BJ (cell line): ENCODE measurements at places on chromosomes 2 and 18.

GRCh38 chr2:86000938-86001312 lies 104.8 kb downstream of the POLR1A start:
- DNase-seq: no peak

- DNase-seq: no peak
These were observed 129.8 kb upstream of the SOX11 start for GRCh38 chr2:5562426-5562825.

DNA sequence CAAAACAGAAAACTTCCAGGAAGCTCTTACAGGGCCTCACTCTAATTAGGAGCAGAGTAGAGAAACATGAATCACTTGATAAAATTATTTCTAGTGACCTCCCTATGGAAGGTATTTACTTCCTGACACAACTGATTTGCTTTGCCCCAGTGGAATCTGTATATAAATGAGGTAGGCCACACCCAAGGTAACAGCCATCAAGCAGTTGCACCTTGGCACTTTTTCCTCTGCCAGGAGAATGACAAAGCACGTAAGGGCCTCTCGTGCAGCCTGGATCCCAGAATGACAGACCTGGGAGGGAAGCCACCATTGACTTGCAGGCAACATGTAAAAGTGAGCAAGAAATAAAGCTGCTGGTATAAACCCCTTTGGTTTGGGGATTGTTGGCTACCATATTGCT lies 620.0 kb upstream of the SLC39A10 start:
- no peak for DNase-seq

DNA sequence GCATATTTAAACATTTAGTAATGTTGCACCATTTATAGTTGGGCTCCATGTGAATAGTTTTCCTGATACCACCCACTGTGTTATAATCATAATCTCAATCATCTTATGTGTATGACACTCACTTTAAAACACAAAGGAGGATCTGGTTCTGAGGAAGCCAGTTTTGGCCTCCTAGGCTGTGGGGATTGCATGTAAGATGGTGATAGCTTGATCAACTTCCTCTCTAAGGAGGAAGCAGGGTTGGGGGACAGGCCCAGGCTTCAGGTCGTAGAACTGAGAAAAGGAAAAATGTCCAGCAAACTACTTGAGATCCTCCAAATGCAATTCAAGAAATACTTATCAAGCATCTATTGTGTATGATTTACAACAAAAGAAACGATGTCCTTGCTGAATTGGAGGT lies 4.9 kb upstream of the PPM1B start:
- no peak for DNase-seq

DNA sequence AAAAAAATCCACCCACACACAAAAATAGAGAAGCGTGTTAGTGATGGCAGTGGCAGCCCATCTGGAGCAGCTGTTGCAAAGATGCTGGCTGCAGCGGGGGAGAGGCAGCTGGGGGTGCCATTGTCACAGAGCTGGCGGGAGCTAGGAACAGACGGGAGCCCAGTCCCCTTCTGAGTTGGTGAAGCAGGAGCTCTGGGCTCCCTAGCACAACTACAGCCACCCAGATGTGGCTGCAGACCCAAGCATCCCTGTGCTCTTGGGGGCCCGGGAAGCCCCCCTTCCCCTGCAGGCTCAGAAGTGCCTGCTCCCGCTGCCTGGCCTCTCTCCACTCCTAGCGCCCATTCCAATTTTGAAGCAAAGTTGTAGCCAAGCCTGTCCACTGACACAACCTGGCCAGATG lies 366.6 kb upstream of the MC4R start:
- DNase-seq: no peak

DNA sequence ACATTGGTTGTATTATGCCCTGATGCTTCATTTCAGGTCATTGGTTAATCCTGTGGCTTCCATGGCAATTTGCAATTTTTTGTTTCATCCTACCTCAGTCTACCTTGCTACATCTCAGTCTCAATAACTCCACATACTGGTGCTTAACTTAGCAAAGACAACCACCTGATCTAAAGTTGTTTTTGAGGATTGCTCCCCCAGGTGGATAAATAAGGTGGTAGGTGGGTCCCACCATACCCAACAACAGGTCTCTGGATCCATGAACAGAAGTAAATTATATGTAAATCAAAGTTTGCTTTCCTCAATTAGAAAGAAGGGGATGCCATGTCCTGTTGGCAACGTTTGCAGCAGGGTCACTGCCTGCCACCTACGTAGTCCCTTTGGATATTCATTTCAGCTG lies 7.0 kb downstream of the XIRP2 start:
- no peak for DNase-seq

DNA sequence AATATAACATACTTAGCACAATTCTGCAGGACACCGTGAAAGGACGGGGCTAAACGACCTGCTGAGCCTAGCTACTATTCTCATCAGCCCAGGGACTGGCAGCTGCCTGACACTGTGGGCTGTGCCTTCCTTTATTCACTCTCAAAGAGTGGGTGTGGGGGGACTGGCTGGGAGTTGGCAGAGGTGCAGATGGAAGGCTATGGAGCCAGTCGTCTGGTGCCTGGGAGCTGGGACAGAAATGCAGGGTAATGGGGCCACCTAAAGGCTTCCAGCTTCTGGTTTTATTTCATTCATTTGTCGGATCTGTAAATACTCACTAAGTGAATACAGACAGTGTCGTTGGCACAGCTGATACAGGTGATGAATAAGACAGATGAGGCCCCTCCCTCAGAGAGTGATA lies 56.0 kb upstream of the NFU1 start:
- no peak for DNase-seq

DNA sequence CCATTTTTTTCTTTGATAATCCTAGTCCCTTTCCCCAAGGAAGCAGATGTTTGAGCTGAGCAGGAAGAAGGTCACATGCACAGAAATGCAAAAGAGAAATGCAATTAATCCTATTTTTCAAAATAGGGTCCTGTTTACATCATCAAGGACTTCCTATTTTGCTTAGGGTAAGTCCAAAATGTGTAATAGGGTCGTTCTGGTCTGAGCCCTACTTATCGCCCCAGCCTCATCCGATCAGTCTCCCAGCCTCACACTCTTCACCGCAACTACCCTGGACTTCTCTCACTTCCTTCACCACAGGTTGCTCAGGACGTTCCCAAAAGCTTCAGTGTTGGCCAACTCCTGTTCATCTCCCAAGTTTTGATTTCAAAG lies 32.8 kb downstream of the FOSL2 start:
- no peak for DNase-seq

- no peak for DNase-seq
These were observed 18.2 kb downstream of the ASPRV1 start for GRCh38 chr2:69943000-69943842.

DNA sequence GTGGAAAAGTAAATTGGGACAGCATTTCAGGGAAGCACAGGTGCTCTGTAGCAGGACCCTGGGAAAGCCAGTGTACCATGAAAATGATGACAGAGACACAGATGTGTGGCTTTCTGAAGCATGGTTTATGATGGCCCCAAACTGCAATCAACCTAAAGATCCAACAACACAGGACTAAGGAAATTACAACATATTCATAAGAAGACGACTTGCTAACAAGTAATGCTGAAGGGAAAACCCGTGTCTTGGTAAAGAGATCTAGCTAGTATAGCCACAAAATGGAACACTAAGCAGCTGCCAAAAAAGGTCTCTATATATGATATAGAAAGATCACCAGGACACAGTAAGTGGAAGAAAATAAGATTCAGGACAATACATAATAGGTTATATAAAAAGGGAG lies 53.2 kb downstream of the UXS1 start:
- DNase-seq: no peak

- no peak for DNase-seq
These were observed 3.9 kb upstream of the KLHL29 start for GRCh38 chr2:23381084-23381483.

DNA sequence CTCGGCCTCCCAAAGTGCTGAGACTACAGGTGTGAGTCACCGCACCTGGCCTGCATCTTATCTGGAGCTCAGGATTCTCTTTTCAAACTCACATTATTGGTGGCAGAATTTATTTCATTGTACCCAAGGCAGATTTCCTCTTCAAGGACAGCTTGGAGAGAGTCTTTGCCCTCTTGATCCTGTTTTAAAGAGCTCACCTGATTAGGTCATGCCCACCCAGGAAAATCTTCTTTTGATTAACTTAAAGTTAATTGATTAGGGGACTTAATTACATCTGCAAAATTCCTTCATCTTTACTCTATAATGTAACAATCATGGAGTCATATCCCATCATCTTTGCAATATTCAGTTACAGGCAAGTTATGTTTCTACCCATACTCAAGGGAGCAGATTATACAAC lies 346.4 kb downstream of the EPHA4 start:
- no peak for DNase-seq

- DNase-seq: peak; percentile 39
These were observed 28.4 kb downstream of the MCEE start for GRCh38 chr2:71101656-71102055.

GRCh38 chr2:145464866-145465265 lies 944.9 kb upstream of the ZEB2 start:
- no peak for DNase-seq

DNA sequence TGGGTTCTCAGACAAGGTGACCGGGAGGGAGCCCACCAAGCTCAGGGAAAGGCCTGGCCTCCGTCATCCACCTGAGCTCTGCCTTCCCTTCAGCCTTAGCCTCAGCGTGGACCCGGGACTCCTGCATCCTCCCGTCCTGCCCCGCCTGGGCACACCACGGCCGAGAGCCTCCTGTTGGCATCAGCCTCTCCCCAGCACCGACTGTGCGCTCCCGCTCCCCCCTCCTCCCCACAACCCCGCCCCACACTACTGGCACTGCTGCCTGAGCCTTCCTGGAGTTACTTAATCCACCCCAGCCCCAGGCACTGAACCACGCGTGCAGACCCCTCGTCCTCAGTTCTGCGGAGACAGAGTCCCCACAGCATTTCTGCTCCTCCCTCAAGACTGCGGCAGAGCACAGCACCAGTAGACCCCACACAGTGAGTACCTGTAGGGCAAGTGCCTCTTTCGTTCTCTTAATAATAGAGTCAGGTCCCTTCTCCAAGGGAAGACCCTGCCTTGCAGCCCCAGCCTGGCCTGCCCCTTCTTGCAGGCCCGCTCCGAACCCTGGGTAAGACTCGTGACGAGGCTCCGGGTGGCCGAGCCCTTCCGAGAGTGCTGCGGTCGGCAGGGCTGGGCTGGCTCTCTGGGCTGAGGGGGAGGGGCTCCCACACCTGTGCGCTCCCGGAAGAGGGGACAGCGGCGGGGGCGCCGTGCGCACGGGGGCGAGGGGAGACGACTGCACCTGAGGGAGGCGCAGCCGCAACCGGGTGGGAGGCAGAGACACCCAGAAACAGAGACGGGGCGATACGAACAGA lies at the start of gene AMER3:
TSS of gene AMER3 (plus strand) at position 285 of the 797 bp plus-strand sequence. CDS start 6,533 bp downstream, outside the sequence.
- DNase-seq: no peak

GRCh38 chr2:145601361-145601925 lies 1081.5 kb upstream of the ZEB2 start:
- DNase-seq: no peak

DNA sequence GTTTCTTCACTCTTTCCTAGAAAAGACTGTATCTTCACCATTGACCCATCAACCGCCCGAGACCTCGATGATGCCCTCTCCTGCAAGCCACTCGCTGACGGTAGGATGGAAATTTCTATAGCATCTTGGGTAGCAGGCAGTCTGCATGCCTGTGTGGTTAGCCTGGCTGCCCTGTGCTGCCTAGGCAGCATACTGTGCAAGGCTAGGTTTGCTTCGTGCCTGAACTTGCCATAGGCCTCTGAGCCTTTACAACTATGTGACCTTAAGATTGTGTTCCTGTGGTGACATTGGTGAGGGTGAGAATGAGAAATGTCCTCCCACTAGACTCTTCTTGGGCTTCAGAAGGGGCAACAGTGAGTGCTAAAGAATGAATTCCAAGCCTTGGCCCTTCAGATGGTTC lies 168.2 kb upstream of the ALPP start:
- DNase-seq: no peak

DNA sequence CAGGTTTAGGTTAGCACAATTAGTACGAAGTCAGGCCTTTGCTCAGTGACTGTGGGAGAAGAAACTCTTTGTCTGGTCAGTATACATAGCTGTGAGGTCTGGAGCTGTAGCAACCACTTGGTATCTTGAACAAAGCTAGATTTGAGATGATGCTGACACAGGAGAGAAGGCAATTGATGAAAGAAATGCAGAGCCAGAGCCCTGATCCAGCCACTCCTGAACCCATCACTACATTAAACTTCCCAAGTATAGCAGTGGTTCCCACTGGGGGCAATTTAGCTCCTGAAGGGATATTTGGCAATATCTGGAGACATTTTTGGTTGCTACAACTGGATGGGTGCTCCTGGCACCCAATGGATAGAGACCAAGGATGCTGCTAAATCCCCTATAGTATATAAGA lies 143.9 kb upstream of the SPRED2 start:
- no peak for DNase-seq

DNA sequence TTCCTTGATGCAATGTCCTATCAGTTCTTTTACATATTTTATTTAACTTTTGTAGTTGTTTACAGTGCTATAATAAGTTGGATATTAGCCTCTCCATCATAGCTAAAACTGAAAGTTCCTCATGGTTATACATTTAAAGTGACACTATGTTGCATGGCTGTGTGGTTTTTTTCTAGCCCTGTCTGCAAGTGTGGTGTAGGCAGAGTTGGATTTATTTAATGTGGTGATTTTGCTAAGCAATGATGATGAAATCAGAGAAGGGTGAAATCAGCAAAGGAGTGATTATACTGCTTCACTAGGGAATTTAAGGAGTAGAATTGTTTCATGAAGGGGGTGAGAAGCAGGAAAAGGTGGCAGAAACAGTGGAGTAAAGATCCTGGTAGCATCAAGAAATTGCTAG lies 18.3 kb upstream of the ENOSF1 start:
- DNase-seq: no peak

- DNase-seq: peak; percentile 68
These were observed 503.6 kb upstream of the SYT4 start for GRCh38 chr18:43780782-43781340.
